ENCODE measurements at places on chromosomes 4 and X. TPM values are rescaled to one million over a fixed set of nuclear protein-coding genes. Genes with fewer than 3 reads are reported as not detected.
A peak's percentile ranks its signal among the peaks of the same experiment; 100 is the strongest.

PAGE1 gene
- not detected for total RNA-seq

SPANXC gene
- not detected for total RNA-seq

LONRF3 gene
- total RNA-seq = 14.4 TPM

CCSER1 gene
- total RNA-seq = 9.0 TPM

RAI2 gene
- total RNA-seq = 17.3 TPM

MEPE gene
- not detected for total RNA-seq

UGT2B10 gene
- not detected for total RNA-seq

OPHN1 gene
- total RNA-seq = 12.8 TPM

DNA sequence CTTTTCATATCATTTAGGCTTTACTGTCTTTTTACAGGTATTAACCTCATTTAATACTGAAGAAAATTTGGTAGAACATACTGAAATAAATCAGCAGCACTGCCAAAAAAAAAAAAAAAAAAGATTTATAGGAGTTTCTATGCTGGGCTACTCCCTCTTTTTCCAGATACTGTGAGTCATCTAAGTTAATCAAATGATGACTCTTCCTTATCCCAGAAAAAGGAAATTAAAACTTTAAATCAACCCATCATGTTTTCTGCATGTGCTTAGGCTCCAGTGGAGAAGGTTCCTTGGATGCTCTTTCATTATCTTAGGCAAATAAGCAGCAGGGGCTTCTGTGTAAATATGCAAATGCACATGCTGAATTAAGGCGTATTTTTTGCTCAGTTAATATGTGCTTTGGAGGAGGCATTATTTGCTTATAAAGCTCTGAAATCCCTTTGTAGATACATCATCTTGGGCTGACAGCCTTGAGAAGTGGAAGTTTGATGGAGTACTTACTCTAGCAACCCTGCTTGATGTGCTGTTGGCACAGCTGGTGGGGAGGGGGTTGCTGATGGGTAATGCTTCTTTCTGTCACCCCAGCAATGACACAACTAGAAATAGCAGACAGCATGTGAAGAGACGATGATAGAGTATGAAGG lies 136.1 kb downstream of the C4orf33 start:
- no peaks in the 10 kb centered on the region for H3K4me1 ChIP-seq
- no peak for DNase-seq
- no peaks in the 10 kb centered on the region for H3K36me3 ChIP-seq
- no peak overlapping the region for H3K27ac ChIP-seq
- no peak overlapping the region for H3K4me3 ChIP-seq

DNA sequence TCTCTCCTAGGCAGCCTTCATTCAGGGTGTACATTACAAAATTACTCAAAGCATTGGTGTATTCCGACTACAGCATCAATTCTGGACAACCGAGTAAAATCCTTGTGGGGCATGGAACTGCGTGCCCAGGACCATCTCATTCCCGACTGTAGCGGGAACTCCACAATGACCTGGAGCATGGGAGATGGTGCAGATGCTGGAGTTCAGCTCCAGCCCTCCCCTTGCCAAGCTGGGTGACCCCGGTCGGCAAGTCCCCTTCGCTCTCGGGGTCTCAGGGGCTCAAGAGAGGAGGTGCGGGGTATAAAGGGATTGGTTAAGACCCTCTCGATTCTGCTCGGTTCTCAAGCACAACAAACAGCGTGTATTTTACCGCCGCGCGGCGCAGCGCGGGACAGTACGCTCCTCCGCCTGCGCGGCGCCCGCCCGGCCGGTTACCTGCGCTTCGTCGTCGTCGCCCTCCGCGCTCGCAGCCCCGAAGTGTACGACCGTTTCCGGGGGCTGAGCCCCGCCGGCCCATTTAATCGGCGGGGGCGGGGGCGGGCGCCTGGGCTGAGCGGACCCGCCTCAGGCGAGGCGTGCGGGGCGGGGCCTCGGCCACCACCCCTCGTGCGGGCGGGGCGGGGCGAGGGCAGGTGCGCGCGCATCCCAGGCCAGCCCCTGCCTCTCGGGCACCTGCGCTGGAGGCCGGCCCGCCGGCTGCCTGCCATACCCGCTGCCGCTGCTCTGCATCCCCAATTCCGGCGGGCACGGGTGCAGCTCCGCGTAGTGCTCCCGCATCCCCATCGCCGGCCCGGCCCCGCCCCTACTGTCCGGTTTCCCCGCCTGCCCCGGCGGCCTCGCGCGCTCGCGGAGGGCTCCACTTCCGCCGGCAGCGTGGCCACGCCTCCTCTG lies at the start of gene G6PD:
TSS of gene G6PD (minus strand) at position 493 of the 891 bp plus-strand sequence. CDS start 691 bp downstream, outside the sequence.
- H3K27me3 ChIP-seq = no peaks in the 10 kb centered on the region
- peak within 1 kb of the TSS; percentile 93 for H3K27ac ChIP-seq
- peaks cover 54% of the 10 kb centered on the region for H3K4me1 ChIP-seq
- peak; percentile 76 for DNase-seq
- H3K4me3 ChIP-seq = peak within 1 kb of the TSS; percentile 63

DNA sequence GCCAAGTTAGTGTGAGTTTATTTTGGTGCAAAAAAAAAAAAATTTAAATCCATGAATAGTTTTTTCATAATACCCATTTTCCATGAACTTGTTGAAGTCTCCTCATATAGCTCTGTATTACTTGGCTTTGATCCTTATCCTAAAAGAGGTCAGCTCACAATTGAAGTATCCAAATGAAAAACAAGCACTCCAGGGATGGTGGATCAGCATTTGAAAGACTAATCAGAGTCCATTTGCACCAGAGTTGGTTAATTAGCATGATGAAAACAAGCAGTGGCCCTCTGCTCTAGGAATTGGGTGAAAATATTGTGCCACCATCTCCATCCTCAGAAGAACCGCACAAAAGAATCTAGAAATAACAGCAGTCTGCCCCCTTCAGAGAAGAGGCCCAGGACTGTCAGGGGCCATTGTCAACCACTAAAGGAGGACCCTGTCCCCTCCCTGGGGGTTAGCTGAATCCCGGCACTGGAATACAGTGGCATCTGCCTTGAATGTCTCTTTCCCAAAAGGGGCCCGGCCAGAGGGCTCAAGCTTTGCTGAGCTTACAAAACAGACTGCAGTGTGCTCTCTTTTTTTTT lies 24.7 kb downstream of the SH3KBP1 start:
- H3K4me3 ChIP-seq = no peak overlapping the region
- no peak for DNase-seq
- H3K27ac ChIP-seq = peak overlapping the region; percentile 70
- no peaks in the 10 kb centered on the region for H3K36me3 ChIP-seq
- H3K4me1 ChIP-seq = peaks cover 47% of the 10 kb centered on the region

GRCh38 chr4:185371702-185372101 lies 24.0 kb downstream of the LRP2BP start:
- no peaks in the 10 kb centered on the region for H3K4me1 ChIP-seq
- H3K27ac ChIP-seq = no peak overlapping the region
- H3K4me3 ChIP-seq = no peak overlapping the region
- no peak for DNase-seq
- H3K36me3 ChIP-seq = peaks cover 33% of the 10 kb centered on the region
- H3K27me3 ChIP-seq = no peaks in the 10 kb centered on the region

GRCh38 chr4:101660607-101661006 lies 129.9 kb upstream of the BANK1 start:
- no peak overlapping the region for H3K4me3 ChIP-seq
- H3K27me3 ChIP-seq = no peaks in the 10 kb centered on the region
- no peaks in the 10 kb centered on the region for H3K36me3 ChIP-seq
- H3K27ac ChIP-seq = no peak overlapping the region
- H3K4me1 ChIP-seq = no peaks in the 10 kb centered on the region
- no peak for DNase-seq

- no peaks in the 10 kb centered on the region for H3K27me3 ChIP-seq
- no peak for DNase-seq
- no peak overlapping the region for H3K27ac ChIP-seq
- H3K4me1 ChIP-seq = peaks cover 16% of the 10 kb centered on the region
- H3K4me3 ChIP-seq = no peak overlapping the region
Observed at GRCh38 chr4:183349673-183350072, 27.4 kb upstream of the CLDN24 start.

- no peak for DNase-seq
- peaks cover 5% of the 10 kb centered on the region for H3K27me3 ChIP-seq
- peaks cover 3% of the 10 kb centered on the region for H3K4me1 ChIP-seq
- H3K36me3 ChIP-seq = no peaks in the 10 kb centered on the region
- no peak overlapping the region for H3K27ac ChIP-seq
- H3K4me3 ChIP-seq = no peak overlapping the region
Observed at GRCh38 chrX:103248553-103248952, 6.4 kb downstream of the TCEAL8 start.

- H3K4me1 ChIP-seq = no peaks in the 10 kb centered on the region
- no peaks in the 10 kb centered on the region for H3K27me3 ChIP-seq
- no peak for DNase-seq
- H3K4me3 ChIP-seq = no peak overlapping the region
- H3K27ac ChIP-seq = no peak overlapping the region
- H3K36me3 ChIP-seq = no peaks in the 10 kb centered on the region
Observed at GRCh38 chrX:132270699-132271098, 51.5 kb upstream of the RAP2C start.

GRCh38 chr4:158056689-158057245 lies 116.1 kb downstream of the GASK1B start:
- H3K27me3 ChIP-seq = no peaks in the 10 kb centered on the region
- no peak for DNase-seq
- H3K4me1 ChIP-seq = no peaks in the 10 kb centered on the region

- H3K27ac ChIP-seq = no peak overlapping the region
- peak; percentile 26 for DNase-seq
- H3K27me3 ChIP-seq = no peaks in the 10 kb centered on the region
- H3K36me3 ChIP-seq = no peaks in the 10 kb centered on the region
- no peak overlapping the region for H3K4me3 ChIP-seq
- no peaks in the 10 kb centered on the region for H3K4me1 ChIP-seq
Observed at GRCh38 chr4:128583753-128584712, 225.5 kb upstream of the JADE1 start.

DNA sequence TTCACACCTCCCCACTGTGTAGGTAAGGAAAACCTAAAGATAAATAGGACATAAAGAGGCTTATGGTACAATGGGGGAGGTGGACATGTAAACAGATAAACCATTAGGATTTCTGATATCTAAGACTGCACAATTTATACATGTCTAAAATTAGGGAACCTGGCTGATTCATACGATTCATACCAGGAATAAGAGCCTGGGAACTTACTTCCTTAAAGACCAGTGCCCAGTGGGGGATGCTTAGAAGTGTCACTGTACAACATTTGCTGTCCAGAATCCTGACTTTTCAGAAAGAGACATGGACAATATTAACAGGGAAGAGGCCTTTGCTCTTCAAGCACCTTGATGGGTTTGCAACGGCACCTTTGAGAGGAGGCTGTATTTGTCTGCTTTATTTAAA lies 116.8 kb upstream of the KIT start:
- no peaks in the 10 kb centered on the region for H3K36me3 ChIP-seq
- peaks cover 4% of the 10 kb centered on the region for H3K4me1 ChIP-seq
- no peak overlapping the region for H3K4me3 ChIP-seq
- no peaks in the 10 kb centered on the region for H3K27me3 ChIP-seq
- no peak overlapping the region for H3K27ac ChIP-seq

- peak overlapping the region; percentile 72 for H3K4me3 ChIP-seq
- peak overlapping the region; percentile 98 for H3K27ac ChIP-seq
- no peak for DNase-seq
- peaks cover 58% of the 10 kb centered on the region for H3K4me1 ChIP-seq
- H3K36me3 ChIP-seq = peaks cover 28% of the 10 kb centered on the region
Observed at GRCh38 chrX:107715331-107716117, 60.1 kb downstream of the TSC22D3 start.
